ENCODE measurements at places on chromosomes 1 and 21. TPM values are rescaled to one million over a fixed set of nuclear protein-coding genes. Genes with fewer than 3 reads are reported as not detected.

VANGL1 gene
- total RNA-seq = 8.1 TPM

ZSWIM5 gene
- 2.7 TPM for total RNA-seq

A3GALT2 gene
- not detected for total RNA-seq

RIMS3 gene
- total RNA-seq = 4.7 TPM

SPRR2E gene
- 11.8 TPM for total RNA-seq

STIL gene
- total RNA-seq = 3.9 TPM

NID1 gene
- 154 TPM for total RNA-seq

TRMT1L gene
- total RNA-seq = 23.1 TPM

ANGPTL1 gene
- 19.4 TPM for total RNA-seq
